ENCODE measurements at places on chromosomes 5 and 9. TPM values are rescaled to one million over a fixed set of nuclear protein-coding genes. Genes with fewer than 3 reads are reported as not detected.

The BTNL8 gene
- not detected for total RNA-seq

The FABP6 gene
- total RNA-seq: 0.87 TPM

The RNF20 gene
- total RNA-seq: 24.3 TPM

The INSL4 gene
- 15.8 TPM for total RNA-seq

The CLK4 gene
- total RNA-seq: 9.5 TPM

The POU5F2 gene
- not detected for total RNA-seq

The ACTBL2 gene
- total RNA-seq: not detected

The AIF1L gene
- total RNA-seq: 1.3 TPM

The NMRK1 gene
- 5.2 TPM for total RNA-seq

The MLANA gene
- not detected for total RNA-seq

The SPATA9 gene
- 0.09 TPM for total RNA-seq

The CCDC69 gene
- total RNA-seq: 1.5 TPM

The PRR16 gene
- total RNA-seq: not detected

The SLC9A3 gene
- total RNA-seq: 2.4 TPM

The EGFL7 gene
- total RNA-seq: 39.5 TPM

The FBLL1 gene
- 0.24 TPM for total RNA-seq

The KIF24 gene
- total RNA-seq: 3.4 TPM

The NEURL1B gene
- total RNA-seq: 2.6 TPM

The SH3GL2 gene
- 0.09 TPM for total RNA-seq

The CDH18 gene
- total RNA-seq: not detected

The ADAMTS19 gene
- total RNA-seq: not detected

The PLAC8L1 gene
- total RNA-seq: not detected

The GHR gene
- total RNA-seq: not detected

The IL31RA gene
- total RNA-seq: 2.0 TPM

The FST gene
- total RNA-seq: 13.3 TPM

The SLC36A3 gene
- not detected for total RNA-seq

The CD274 gene
- total RNA-seq: 2.1 TPM

The MEF2C gene
- not detected for total RNA-seq

The FGD3 gene
- 0.17 TPM for total RNA-seq

The RNF183 gene
- total RNA-seq: not detected

The CDO1 gene
- 0.09 TPM for total RNA-seq

The FGF1 gene
- 0.13 TPM for total RNA-seq

The SLC1A1 gene
- total RNA-seq: 1.7 TPM

The CAMK2A gene
- 0.87 TPM for total RNA-seq

The POMT1 gene
- 14.6 TPM for total RNA-seq

The PCDHA12 gene
- total RNA-seq: 2.9 TPM

The GMCL2 gene
- total RNA-seq: not detected

The ARSI gene
- 42.9 TPM for total RNA-seq

The KCNT1 gene
- total RNA-seq: not detected

The TMEM203 gene
- 32.9 TPM for total RNA-seq

The FOXD4L4 gene
- not detected for total RNA-seq

The LCN6 gene
- not detected for total RNA-seq

The IRX4 gene
- 0.29 TPM for total RNA-seq

The ORM2 gene
- not detected for total RNA-seq

The DAB2IP gene
- total RNA-seq: 11.5 TPM

The AQP7 gene
- total RNA-seq: 0.24 TPM

The CSF1R gene
- total RNA-seq: 0.17 TPM

The PTPN3 gene
- total RNA-seq: 16.1 TPM

The GDNF gene
- total RNA-seq: 0.06 TPM

The CCNI2 gene
- 0.36 TPM for total RNA-seq

The SH3RF2 gene
- 3.0 TPM for total RNA-seq

The SPATA31C1 gene
- not detected for total RNA-seq

The CD180 gene
- not detected for total RNA-seq

The PCDHB12 gene
- total RNA-seq: not detected

The THBS4 gene
- total RNA-seq: 0.14 TPM

The CCL21 gene
- not detected for total RNA-seq

The PAPPA gene
- 34.1 TPM for total RNA-seq
